NCI-H226 (cell line): ENCODE measurements at places on chromosomes 4 and X.

GRCh38 chr4:770022-770421 lies 55.9 kb downstream of the CPLX1 start:
- DNase-seq: no peak

DNA sequence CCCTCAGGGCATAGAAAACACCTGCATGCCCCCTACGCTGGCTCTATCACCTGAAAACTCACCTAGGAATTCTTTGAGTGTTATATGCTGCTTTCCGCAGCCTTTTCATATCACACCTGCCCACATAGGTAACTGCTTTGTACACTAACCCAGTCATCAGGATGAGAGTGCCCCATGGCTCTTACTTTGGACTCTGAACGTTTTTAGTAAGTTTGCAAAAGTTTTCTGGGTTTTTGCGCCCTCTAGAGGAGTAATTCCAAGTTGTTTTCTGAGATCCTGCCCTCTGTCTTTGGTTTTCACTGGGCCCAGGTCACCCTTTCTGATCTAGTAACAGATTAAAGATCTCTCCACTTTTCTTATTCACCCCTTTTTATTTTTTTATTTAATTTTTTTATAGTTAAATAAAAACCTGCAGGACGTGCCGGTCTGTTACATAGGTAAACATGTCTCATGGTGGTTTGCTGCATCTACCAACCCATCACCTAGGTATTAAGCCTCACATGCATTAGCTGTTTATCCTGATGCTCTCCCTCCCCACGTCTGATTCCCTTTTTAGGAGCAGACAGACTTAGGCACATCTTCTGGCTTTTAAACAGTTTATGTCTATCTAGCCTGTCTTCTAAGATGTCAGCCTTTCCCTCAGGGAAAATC lies 139.2 kb downstream of the NWD2 start:
- no peak for DNase-seq

GRCh38 chr4:146059865-146060264 lies 115.7 kb upstream of the LSM6 start:
- DNase-seq: no peak

DNA sequence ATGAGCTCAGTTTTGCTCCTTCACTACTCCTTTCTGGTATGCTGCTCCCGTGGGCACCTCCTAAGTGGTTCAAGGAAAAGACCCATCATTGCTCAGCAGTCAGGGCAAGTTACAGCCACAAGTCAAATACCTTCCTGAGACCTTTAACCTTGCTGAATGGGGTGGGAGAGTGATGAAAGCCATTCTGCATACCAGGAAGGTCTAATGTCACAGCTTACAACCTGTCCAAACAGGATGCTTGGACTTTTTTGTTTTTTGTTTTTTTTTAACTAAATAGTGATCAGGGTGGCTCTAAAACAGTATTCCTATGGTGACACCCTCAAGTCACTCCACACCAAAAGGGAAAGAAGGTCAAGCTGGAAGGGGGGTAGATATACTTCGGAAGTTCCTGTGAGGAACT lies 93.1 kb downstream of the GPC3 start:
- DNase-seq: no peak

- no peak for DNase-seq
These were observed 98.2 kb downstream of the FRYL start for GRCh38 chr4:48681856-48682255.

GRCh38 chr4:14518136-14518535 lies 484.1 kb upstream of the CPEB2 start:
- DNase-seq: no peak

DNA sequence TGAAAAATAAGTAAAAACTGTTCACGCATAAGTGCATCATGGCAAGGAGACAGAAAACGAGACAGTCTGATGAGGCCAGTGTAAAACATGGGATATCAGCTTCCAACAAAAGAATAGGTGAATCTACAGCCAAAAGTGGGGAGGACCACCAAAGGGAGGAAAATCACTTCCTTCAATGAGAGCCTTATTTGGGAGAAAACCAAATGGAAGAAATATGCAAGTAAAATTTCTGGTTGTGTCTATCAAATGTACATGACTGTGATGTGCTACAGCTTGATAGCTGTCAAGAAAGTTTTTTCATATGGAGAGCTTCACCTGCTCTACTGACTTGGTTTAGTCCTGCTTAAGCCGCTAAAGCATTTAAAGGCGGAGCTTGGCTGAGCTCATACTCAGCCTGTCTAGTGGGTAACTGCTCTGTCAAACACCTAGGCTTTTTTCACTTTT lies 66.2 kb downstream of the MAGEA1 start:
- no peak for DNase-seq

- DNase-seq: no peak
These were observed 101.5 kb downstream of the MGST2 start for GRCh38 chr4:139767168-139767567.

DNA sequence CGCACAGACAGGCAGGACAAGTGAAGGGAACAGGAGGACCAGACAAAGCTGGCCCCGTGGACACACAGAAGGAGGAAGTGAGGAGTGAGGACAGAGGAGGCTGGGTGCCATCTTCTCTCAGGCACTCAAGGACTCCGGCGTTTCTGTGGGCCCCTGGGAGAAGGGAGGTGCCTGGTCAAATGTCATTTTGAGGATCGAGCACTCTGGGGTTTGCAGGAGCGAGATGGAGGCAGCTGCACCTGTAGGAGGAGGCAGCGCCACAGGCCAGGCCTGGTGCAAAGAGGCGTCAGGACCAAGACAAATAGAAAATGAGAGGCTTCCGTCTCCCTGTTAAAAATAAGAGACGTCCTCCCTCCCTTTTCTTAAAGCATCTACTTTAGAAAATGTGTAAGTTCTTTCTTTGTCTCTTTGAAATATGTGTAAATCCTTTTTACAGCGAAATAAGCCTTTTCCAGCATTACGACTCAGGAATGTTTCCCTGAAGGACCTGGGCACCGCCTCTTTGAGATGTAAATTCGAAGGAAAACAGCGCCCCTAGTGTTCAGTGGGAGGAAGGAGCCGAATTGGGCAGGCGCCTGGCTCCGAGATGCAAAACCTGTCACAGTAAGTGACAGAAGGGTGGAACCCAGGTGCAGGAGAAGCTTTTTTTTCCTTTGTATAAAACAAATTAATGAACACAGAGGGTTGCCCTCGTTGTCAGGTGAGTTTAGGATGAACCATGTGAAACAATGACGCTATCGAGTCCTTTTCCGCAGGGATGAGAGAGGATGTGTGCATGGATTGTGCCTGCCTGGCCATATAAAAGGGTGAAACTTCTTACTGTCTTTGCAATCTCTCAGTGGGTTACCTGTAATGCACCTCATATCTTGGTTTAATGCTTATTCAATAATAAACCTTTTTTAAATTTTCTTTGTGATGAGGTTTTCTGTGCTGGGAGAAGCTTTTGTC lies 1.4 kb upstream of the C4orf50 start:
- DNase-seq: no peak

DNA sequence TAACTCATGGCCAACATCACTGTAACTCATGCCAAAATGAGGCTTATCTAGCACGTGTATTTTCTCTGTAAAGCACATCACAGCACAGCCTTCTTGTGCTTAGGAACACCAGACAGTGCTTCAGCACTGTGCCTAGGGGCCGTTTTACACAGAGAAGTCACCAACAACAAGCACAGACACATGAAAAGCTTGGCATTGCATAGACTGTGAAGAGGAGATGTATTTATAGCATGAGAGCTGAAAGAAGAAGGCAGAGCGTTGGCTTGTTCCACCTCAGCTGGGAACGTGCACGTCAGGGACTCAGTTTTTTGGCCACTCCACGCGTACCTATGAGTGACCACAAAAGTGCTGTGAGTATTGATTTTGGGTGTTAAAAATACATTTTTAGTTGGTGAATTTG lies 116.3 kb upstream of the SFRP2 start:
- no peak for DNase-seq

DNA sequence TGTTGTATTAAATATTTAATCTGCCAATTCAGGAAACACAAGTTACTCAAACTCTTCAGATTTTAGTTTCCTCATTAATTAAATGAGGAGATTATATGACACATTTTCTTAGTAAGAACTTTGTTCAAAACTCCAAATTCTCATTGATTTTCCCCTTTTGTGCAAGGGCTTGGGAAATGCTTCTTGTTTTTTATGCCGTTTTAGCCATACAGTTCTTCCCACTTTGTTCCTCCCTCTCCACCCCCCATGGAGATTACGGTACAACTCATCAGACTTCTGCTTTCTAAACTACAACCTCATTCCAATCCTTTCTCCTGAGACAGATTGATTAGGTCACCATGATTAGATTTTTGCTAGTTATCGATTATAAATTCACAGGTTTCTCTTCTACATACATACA lies 10.9 kb upstream of the BBS7 start:
- no peak for DNase-seq

DNA sequence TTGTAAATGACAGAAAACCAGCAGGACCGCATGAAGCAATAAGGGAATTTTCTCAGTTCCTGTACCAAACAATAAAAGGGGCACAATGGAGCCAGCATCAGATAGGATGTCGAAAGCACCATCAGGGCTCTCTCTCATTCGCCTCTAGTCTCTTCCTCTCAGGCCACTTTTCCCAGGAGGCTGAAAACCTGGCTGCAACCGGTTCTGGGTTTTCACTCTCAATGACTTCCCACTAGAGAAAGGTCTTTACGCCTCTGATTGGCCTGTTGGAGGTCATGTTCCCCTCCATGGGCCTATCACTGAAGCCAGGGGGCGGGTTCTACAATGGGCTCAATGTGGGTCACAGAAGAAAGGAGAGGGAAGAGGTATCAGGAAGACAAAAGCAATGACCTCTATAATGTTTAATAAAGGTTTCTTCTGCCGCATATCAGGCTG lies 29.3 kb downstream of the ZNF827 start:
- no peak for DNase-seq

- no peak for DNase-seq
These were observed 149.1 kb upstream of the ARHGEF9 start for GRCh38 chrX:63934160-63934559.

DNA sequence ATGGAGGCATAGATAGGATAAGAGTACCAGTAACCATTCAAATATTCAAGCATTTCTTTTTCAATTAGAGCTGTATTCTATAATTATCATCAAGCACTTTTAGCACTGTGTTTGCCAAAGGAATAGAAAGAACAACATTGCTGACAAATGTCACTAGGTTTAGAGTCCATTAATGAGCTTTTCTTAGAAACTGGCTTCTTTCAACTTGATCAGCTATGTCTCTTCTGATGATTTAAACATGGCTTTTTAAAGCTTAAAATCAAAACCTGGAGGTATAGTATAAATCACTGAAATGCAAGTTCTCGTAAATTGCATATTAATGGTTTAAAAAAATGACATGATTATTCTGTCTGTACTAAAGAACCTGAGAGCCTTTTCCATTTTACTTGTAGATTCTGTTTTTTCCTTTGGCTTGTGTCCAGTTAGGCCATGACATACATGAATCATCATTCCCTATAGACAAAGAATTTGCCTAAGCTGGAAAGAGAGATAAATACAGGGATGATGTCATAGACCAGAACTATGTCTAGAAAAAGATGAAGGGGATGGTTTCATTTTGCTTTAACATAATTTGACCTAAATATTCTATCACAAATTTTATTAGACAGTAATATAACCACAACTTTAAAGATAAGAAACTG lies 340.1 kb upstream of the CTSO start:
- peak; percentile 77 for DNase-seq

DNA sequence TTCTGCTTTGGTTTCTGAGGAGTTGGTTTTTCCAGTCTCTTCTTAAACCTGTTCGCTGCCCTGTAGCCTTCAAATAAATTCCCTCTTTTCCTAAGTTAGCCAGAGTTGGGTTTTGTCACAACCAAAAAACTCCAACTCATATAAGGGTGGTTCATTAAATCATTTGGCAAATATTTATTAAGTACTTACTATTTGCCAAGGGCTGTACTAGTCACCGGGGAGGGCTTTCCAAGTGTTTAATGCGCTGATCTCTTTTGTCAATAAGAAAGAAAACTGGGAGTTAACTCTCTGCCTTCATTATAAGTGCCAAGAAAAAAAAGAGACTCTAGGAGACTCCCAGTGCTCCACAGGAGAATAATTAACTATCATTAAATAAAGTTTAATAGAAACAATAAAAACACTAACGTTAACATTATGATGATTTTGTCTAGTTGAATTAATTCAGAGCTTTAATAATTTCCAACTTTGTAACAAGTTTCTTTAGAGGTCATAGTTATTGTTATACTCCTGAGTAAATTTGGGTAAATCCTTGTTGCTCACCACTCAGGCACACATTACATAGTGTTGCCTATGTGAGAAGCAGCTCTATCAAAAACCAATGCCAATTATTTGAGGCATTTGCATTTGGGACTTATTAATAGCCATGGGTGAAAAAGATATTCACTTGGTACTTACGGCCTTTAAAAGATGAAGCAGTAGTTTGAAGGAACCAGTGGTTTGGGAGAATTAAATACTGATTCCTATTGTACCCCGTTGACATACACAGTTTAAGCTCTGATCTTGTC lies 122.5 kb upstream of the TEX13D start:
- no peak for DNase-seq

GRCh38 chr4:127604949-127605709 lies 27.6 kb upstream of the INTU start:
- no peak for DNase-seq

DNA sequence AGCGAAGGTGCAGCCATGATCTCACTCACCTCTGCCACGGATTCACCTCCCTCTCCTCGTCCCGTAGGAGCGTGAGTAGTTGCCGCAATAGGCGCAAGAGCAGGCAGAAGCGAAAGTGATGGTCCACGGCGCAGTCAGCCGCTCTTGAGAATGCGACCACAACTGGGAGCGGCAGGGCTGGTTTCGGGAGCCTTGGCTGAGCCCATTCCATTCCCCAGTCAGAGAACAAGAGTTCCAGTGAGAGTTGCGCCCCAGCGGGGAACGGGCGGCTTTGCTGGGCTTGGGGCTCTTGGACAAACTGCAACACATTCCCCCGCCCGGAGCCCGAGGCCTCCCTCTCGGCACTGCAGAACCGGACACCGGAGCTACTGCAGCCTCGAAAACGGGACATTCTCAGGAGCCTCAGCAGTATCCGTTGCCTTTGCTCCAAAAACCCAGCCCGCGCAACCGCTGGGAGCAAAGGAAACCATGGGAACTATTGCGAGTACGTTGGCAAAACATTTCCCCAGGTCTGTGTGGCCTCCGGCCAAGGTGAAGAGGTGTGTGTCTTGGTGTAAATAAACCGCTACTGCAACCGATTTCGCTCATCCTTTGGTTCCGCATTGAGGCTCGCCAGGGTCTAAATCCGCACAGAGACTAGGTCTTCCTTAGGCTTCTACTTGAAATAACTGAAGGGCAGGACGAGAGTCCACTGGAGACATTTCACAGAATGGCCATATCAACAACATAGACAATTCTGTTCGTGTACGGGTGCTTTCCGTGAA lies 5.7 kb upstream of the ZBTB33 start:
- DNase-seq: peak; percentile 24

DNA sequence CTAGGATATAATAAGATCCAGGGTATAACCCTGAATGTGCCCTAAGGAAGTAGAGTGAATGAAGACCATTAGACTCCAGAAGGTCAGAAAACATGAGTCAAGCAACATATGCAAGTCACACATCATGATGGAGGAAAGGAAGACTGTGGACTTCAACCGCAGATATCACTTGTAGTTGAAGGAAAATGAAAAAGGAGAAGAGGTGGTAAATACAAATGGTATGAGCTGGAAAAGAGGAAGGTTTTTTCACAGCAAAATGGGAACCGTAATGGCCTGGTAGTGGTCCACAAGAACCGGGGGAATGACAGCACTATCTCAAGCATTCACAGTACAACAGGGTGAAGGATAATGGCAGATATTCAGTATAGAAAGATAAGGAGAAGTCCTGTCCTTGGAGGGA lies 5.2 kb upstream of the SCFD2 start:
- no peak for DNase-seq

- no peak for DNase-seq
These were observed 329 bp downstream of the TBC1D14 start for GRCh38 chr4:6909970-6910339.

- no peak for DNase-seq
These were observed 3.8 kb upstream of the ADH1B start for GRCh38 chr4:99324979-99325378.

GRCh38 chrX:96770315-96770714 lies 85.7 kb downstream of the DIAPH2 start:
- DNase-seq: no peak
